ENCODE measurements at places on chromosomes 12 and 14.

GRCh38 chr12:27344760-27345159 lies 12.1 kb downstream of the BMAL2 start:
- DNase-seq, result peak; percentile 37

GRCh38 chr12:85996280-85996679 lies 122.2 kb downstream of the NTS start:
- no peak for DNase-seq

GRCh38 chr12:97637770-97638169 lies 175.2 kb downstream of the RMST start:
- DNase-seq, result no peak

DNA sequence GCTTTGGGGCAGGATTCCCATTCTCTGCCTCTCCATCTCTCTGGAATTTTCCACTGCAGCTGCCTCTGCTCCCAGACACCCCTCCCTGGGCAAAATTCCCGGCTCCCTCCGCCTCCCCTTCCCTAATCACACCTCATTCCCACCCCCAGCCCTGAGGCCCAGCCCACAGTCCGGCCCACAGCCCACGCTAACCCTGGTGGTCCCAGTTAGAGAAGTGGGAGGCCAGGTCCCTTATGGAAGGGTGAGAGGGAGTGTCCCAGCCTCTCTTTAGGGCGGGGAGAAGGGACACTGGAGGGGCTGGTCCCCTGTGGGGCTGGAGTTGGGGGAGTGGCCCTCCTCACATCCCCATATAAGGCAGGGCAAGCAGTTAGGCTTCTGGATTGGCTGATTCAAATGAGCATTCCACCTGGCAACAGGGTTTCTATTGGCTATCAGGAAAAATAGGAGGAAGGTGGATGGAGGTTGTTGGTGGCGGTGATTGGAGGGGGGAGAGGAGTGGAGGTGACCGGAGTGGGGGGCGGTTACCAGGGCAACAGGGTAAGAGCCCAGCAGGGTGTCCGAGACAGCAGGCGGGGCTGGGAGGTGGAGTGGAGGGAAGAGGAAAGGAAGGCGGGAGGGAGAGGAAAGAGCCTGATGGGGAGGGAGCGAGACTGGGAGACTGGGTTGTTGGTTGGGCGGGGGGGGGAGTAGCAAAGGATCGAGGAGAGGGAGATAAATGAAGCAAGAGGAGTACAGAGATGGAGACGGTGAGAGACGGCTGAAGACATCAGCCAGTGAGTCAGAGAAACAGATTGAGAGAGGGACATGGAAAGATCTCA lies 1.9 kb upstream of the PTMS start:
- DNase-seq, result peak; percentile 85

GRCh38 chr14:48456051-48456450 lies 780.6 kb upstream of the MDGA2 start:
- DNase-seq, result no peak

- no peak for DNase-seq
These were observed 28.3 kb upstream of the FZD10 start for GRCh38 chr12:130133851-130134562.

GRCh38 chr14:50821510-50822464 lies 9.2 kb downstream of the NIN start:
- peak; percentile 35 for DNase-seq
